ENCODE measurements at places on chromosomes 1 and 21.

GRCh38 chr1:6824665-6825368 is 39.6 kb downstream of the CAMTA1 start:
- no peak for DNase-seq

DNA sequence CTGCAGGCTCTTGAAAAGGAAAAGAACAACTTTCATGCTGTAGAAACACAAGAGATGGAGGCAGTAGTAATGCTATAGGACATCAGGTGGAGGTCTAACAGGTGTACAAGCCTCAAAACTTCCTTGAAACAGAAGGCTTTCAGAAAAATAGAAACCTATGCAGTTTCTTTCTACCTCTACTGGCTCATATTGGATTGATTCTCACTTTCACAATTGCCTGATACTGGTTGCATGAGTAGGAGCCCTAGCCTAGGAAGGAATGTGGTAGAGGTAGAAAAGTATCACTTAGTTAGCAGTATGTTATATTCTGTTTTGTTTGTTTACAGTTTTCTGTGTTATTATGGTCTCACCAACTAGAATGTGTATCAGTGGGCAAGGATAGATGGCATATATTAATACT is 175.4 kb upstream of the GORAB start:
- DNase-seq = no peak

- no peak for DNase-seq
Observed at GRCh38 chr1:161342821-161343220, 24.9 kb downstream of the CFAP126 start.

- peak; percentile 67 for DNase-seq
Observed at GRCh38 chr1:37556712-37557196, at the start of gene DNALI1. Gene DNALI1 (plus strand): TSS chr1:37556940. CDS start chr1:37556995, 55 bp downstream.

DNA sequence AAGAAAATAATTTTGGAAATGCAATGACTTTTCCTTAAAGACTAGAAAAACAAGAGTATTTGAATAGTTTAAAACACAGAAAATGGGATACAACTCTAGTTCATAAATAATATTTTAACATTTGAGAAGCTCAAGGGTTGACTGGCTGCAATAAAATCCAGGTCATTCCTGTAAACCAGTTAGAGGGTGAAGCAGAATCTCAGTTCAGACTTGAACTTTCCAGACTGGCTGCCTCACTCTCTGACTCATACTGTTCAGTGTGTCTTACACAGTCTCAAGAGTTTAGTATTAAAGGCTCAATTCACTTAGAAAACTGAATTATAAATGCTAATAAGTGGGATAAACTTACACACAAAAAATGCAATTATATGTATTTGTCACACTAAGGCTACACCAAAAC is 89.9 kb downstream of the RAVER2 start:
- no peak for DNase-seq

GRCh38 chr1:2623571-2624337 is 9.1 kb downstream of the MMEL1 start:
- no peak for DNase-seq

DNA sequence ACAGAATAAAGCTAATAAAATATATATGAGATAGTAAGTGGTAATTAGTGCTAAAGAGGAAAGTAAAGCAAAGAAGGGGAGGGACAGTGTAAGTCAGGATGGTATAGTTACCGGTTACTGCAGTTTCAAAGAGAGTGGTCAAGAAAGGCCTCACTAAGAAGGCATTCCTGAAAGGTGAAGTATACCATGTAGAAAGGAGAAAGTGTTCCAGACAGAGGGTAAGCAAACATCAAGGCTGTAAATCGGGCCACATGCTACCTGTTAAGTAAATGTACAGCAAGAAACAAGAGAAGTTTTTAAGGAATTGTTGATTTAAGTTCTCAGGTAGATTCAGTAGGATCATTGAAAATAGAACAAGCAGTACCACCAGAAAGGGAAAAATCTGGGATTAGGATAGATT is 9.7 kb downstream of the DESI2 start:
- no peak for DNase-seq

- no peak for DNase-seq
Observed at GRCh38 chr1:208036918-208037766, 126.2 kb upstream of the CD34 start.

- no peak for DNase-seq
Observed at GRCh38 chr1:46415514-46415913, 21.4 kb downstream of the FAAH start.

DNA sequence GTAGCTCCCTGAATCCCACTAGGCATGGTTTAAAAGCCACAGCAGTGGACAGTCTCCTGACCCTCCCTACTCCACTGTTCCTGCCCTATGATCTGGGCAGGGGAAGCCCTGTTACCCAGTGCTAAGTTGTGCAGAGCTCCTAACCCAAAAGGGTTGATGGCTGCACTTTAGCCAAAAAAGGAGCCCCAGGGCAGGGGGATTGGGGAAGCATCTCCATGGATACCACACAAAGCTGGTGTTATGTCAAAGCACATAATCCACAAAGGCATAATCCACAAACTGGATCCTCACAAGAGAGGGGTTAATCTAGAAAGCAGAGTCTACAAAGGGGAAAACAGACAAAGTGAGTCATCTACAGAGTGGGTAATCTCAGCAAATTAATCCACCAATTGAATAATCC is 5.7 kb downstream of the RSPO1 start:
- DNase-seq = no peak

DNA sequence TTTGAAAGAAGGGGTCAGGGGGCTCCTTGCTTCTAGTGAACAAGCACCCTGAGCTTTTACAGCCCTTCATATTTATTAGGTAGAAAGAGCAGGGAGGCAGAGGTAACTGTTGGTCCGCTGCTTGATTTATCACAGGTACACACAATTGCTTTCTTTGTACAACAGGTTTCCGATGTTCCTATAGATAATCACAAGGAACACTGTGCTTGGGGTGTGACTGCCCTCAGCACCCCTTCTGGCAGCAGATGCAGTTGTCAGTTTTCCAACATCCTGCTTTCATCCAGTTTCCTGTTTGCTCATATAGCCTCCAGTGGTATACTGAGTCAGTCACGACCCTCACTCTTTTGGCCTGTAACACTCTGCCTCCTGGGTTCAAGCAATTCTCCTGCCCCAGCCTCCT is 40.6 kb downstream of the SCP2 start:
- DNase-seq = no peak

- no peak for DNase-seq
Observed at GRCh38 chr1:106304106-106304505, 752.4 kb upstream of the PRMT6 start.

GRCh38 chr21:45405271-45405818 is 380 bp downstream of the COL18A1 start:
- no peak for DNase-seq

- no peak for DNase-seq
Observed at GRCh38 chr1:235313931-235314678, 13.9 kb downstream of the ARID4B start.

- DNase-seq = no peak
Observed at GRCh38 chr1:31382379-31382989, 9.6 kb upstream of the FABP3 start.

DNA sequence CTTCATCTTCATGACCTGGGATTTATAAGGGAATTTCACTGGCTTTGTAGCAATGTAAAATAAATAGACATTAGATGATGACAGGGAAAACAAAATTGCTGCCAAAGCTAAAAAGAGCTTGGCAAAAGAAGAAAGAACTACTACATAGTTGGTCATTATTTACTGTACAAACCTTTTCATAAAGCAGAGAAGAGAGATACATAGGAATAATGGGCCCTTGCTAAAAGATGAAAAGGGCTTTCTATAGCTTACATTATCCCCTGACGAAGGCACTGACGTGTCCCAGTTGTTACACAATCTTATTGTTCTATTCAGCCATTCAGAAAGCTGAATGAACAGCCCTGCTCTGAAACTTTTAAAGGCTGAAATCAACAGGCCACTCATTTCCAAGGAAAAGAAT is 57.1 kb downstream of the ZC3H11B start:
- no peak for DNase-seq

DNA sequence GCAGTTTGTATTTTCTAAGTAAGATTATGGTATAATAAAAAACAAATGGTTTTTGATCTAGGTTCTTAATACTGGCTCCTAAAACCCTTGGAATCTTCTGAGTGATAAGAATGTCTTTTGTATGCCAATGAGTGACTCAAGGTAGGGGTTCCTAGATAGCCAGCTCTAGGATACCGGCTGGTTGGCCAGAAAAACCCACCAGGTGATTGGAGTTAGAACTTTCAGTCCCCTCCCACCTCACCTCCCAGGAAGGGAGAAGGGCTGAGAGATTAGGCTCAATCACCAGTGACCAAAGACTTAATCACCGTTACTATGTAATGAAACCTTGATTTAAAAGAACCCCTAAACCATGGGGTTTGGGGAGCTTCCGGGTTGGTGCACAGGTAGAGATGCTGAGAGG is 8.7 kb upstream of the BRDT start:
- no peak for DNase-seq

DNA sequence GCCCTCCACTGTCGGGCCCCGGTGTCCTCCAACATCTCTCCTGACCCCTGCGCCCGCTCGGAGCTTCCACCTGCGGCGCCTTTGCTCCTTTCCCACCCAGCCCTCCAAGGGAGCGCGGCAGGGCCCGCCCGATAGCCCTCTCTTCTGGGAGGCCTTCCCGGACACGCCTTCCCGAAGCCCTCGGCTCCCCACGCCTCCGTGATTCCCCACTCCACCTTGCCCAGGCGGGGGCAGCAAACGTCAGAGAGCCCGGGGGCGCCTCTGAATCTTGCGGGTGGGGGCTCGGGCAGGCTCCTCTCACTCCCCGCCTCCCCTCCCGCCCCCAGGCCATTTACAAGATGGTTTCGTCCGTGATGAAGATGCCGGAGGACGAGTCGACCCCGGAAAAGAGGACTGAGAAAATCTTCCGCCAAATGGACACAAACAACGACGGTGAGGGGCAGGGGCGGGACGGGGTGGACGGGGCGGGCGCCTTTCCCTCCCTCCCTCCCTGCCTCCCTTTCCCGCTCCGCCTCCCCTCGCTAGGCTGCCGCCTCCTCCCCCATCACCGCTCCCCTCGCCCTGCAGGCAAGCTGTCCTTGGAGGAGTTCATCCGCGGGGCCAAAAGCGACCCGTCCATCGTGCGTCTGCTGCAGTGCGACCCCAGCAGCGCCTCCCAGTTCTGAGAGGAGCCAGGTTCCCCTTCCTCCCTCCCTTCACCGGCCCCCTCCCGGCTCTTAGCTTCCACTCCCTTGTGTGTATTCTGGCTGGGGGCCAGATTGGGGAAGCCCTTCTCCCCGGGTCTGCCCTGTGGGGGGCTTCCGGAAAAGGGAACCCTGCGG is 7.1 kb downstream of the HPCA start:
- no peak for DNase-seq

GRCh38 chr1:225770561-225771248 is 6.9 kb upstream of the SRP9 start:
- DNase-seq = no peak

DNA sequence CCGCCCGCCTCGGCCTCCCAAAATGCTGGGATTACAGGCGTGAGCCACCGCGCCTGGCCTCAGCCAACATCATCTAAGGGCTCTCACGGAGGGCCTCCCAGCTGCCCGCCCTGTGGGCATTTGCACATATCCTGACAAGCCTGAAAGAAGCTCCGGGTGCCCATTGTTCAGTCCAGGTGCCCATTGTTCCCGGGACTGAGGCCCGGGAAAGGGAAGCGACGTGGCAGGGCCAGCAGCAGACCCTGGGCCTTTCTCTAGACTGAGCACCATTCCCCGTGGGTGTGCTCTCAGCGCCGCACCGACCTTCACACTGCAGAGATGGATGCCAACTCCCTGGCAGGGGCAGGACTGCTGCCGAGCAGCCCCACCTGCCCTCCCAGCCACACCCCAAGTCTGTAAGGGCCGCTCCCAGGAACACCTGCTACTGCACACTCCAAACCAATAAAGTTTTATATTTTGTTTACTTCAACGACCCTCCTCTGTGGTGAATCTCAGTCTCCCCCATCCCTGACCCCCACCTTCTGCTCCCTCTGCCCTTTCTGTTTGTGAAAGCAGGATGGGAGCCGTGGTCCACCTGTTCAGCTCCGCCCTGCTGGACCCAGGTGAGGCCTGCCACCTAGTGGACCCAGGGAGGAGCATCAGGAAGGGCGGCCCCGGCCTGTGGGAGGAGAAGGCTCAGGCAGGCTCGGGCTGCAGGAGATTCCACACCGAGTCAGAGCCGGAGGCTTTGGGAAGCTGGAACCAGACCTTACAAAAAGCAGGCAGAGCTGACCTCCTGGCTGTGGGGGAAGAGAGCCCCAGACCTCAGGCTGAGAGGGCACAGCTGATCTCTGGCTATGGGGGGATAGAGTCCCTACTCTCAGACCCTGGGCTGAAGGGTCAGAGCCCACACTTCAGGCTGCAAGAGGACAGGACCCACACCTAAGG is 1.1 kb upstream of the TMEM82 start:
- peak; percentile 31 for DNase-seq

GRCh38 chr1:239006276-239006675 is 380.1 kb upstream of the CHRM3 start:
- no peak for DNase-seq

- DNase-seq = peak; percentile 18
Observed at GRCh38 chr1:938088-938683, 14.5 kb downstream of the SAMD11 start.

- DNase-seq = peak; percentile 86
Observed at GRCh38 chr1:41639332-41639936, 155.0 kb upstream of the EDN2 start.

- no peak for DNase-seq
Observed at GRCh38 chr1:94672001-94672400, 130.4 kb upstream of the F3 start.

DNA sequence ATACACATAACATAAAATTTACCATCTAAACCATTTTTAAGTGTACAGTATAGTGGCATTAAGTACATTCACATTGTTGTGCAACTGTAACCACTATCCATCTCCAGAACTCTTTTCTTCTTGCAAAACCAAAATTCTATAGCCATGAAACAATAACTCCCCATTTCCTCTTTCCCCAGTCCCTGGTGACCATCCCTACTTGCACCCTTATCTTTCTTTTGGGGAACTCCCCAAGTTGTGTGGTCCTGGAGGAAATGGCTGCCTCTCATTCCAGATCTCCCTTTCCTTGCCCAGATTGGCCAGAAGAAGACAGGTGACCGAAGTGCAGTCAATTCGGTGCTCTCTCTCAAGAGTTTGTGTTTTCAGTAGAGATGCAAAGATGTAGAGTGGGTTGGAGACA is 389.6 kb upstream of the C1orf87 start:
- DNase-seq = no peak

DNA sequence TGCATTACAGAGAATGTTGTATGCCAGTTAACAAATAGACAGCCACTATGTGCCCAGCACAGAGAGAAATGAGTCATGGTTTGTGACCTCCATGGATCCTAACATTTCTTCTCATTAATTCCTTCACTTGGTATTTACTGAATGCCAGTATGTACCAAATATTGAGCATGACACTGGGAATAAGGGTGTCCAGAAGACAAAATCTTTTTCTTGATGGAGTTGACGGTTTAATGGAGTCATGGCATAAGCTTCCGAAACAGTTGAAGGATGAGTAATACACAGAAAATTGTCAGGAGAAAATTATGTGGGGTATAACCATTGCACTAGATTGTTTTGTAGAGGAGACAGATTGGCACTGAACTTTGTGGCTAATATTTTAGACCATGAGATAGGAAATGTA is 36.9 kb downstream of the PTGFR start:
- no peak for DNase-seq

GRCh38 chr1:108657356-108658080 is 3.4 kb downstream of the HENMT1 start:
- DNase-seq = no peak

- no peak for DNase-seq
Observed at GRCh38 chr1:9425859-9426258, 113.4 kb upstream of the SLC25A33 start.
